ENCODE measurements at places on chromosomes 6 and 20.
A peak's percentile ranks its signal among the peaks of the same experiment; 100 is the strongest.

- peak; percentile 79 for DNase-seq
Measured at GRCh38 chr6:43668151-43669028, 19.2 kb downstream of the MRPS18A start.

GRCh38 chr6:138692978-138693909 is 80.3 kb upstream of the CCDC28A start:
- peak; percentile 65 for DNase-seq

DNA sequence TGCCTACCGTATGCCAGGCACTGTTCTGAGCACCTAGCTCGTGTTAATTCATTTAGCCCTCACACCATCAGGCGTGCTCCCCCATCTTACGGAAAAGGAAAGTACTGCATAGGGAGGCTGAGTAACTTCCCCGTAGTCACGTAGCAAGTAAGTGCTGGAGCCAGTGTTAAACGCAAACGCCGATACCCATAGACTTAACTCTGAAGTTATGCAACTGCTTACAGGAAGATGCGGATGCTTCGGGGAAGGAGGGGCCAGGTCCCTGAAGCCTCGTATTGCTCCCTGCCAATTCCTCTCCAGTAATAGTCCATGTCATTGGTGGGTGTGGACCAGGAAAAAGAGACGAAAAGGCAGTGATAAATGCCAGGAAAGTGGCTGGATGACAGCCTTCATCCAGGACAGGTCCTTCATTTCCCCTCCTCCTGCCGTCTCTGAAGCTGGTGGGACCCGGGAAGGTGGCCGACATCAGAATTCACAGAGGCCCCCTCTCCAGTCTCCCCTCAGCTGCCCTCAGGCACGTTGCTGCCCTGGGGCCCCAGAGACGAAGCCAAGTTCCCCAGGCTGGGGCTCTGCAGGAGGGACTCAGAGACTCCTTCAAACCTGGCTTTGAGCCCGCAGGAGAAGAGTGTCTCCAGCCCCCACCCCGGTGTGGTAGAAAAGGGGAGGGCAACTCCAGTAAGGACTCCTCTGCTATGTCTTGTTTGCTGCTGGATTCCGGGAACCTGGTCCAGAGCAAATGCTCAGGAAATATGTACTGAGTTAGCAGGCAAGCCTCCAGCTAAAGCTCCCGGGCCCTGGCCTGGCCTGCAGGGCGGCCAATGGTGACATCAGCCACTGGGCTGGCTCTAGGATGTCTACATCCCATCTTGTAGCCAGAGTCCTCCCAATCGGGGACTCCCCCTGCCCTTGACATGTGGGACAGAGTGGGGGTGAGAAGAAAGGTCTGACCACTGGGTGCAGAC is 37.8 kb downstream of the RAB44 start:
- peak; percentile 65 for DNase-seq

- DNase-seq = no peak
Measured at GRCh38 chr20:44523746-44524145, 1.9 kb upstream of the SERINC3 start.

DNA sequence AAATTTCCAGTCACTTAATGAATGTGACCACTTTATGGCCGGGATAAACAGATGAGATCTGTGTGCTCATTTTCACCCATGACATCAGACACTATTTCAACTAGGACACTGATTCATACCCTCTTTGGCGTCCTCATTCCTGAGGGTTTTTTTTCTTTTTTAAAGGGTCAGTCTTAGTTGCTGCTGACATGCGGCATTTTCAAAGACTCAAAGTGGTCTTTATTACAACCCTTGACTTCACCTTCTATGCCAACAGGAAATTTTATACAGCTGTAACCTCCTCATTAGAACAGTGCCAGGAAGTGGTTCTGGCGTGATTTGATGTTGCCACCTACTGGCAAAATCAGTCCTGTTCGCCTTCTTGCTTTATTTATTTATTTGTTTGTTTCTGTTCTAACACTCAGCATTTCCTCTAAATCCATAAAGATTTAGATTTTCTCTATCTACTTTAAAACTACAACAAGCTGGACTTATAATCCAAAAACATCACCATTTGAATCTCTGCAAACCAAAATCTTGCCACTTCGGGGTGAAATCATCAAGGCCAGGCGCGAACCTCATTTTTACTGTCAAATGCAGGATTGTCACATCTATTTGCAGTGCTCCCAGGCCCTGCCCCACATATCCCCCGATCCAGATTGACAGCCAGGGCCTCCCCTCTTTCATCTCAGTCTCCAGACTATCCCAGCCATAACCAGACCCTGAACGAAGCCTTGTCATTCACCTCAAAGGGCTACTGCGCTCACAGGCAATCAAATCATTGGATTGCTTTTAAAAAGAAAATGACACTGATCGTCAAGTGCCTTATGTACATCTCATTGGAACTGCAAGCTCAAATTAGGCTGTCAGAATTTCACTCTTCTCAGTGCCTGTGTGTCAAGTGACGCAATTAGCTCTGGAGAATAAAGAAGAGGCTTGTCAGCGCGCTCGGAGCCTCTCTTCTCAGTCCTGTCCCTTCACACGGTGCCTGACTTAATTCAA is 77.5 kb downstream of the C6orf118 start:
- no peak for DNase-seq

DNA sequence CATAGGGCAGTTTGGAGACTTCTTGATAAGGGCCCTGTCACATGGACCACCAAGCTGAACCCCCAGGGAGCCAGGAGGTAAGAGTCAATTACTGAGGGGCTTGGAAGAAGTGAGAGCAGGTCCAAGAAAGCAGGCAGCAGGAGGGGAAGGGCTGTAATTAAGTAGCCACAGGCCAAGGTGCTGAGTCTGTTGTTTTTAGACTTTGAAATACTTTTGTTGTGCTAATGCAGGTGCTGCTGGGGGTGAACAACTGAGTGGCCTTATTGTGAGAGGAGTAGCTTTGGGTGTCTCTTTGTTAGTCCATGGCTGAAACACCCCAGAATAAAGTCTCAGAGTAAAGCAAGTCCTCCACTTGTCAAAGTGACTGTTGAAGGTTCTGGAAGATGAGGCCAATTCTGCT is 267.0 kb upstream of the SUPT3H start:
- DNase-seq = no peak

- DNase-seq = peak; percentile 51
Measured at GRCh38 chr20:20002101-20002998, 14.8 kb upstream of the NAA20 start.

DNA sequence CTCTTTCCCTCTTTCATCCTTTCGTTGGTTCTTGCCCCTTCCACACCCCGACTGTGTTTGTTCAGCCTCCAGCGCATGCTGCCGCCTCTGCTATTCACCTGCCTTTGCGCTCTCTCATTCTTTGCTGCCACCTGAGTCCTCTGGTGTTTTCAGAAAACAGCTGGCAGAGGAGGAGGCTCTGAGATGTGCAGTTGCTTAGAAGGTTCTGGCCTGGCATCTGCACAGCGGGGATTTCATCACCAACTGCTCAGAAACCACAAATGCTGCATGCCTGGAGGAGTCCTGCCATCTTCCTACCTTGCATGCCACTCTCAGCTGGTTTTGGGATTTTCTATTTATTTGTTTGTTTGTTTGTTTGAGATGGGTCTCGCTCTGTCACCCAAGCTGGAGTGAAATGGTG is 39.2 kb upstream of the CLDN20 start:
- DNase-seq = no peak

- no peak for DNase-seq
Measured at GRCh38 chr6:143695969-143696663, 18.4 kb downstream of the PHACTR2 start.

DNA sequence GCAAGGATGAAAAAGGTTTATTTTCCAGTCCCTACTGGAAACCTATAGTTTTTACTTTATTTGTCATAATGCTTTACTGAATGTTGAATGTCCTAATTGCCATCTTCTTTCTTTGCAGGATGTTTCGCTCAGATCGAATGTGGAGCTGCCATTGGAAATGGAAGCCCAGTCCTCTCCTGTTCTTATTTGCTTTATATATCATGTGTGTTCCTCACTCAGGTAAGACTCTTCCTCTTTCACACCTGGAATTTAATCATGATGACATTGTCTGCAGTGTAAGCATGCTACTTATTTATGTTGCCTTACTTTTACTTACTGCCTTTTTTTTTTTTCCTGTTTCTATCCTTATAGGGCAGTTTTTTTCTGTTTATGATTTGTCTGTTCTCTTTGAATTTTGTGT is 7.6 kb downstream of the ADGRG6 start:
- no peak for DNase-seq

GRCh38 chr20:63425846-63426485 is 46.5 kb downstream of the KCNQ2 start:
- DNase-seq = no peak

GRCh38 chr6:84166395-84166794 is 61.0 kb downstream of the CEP162 start:
- no peak for DNase-seq

DNA sequence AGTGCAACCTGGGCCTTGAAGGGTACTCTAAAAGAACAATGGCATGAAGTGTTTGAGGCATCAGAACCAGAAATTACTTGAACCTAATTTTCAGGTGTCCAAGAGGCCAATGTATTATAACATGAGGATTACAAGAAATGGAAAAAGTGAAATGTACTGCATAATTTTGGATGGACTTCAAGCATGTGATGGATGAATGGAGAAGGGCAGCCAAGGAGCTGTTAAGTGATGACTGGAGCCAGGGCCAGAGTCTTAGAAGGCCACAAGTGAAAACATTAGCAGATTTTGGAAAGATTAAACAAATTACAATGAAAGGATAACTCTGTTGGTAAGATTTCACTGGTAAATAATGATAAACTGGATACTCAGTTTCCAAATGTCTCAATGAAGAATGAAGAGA is 738.2 kb downstream of the CD109 start:
- DNase-seq = no peak

GRCh38 chr20:60050193-60050947 is 92.1 kb downstream of the CDH26 start:
- no peak for DNase-seq

- no peak for DNase-seq
Measured at GRCh38 chr6:132399376-132400074, 1.8 kb downstream of the MOXD1 start.

DNA sequence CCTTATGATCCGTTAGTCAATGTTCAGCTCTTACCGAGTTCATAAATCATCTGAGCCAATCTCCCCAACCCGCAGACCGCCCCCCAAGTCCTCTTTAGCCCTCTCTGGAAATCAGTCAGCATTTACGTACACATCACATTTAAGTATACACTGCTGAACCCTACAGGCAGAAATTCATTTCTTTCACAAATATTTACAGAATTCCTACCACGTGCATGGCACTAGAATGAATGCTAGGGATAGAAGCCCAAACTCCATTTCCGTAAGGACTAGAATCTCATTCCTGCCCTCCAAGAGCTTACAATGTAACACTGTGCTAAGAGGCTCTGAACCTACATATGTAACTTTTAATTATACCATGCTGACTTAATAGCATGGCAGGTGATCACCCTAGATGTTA is 1.8 kb downstream of the OSER1 start:
- DNase-seq = no peak

- DNase-seq = no peak
Measured at GRCh38 chr20:19991854-19992253, 25.3 kb upstream of the NAA20 start.

DNA sequence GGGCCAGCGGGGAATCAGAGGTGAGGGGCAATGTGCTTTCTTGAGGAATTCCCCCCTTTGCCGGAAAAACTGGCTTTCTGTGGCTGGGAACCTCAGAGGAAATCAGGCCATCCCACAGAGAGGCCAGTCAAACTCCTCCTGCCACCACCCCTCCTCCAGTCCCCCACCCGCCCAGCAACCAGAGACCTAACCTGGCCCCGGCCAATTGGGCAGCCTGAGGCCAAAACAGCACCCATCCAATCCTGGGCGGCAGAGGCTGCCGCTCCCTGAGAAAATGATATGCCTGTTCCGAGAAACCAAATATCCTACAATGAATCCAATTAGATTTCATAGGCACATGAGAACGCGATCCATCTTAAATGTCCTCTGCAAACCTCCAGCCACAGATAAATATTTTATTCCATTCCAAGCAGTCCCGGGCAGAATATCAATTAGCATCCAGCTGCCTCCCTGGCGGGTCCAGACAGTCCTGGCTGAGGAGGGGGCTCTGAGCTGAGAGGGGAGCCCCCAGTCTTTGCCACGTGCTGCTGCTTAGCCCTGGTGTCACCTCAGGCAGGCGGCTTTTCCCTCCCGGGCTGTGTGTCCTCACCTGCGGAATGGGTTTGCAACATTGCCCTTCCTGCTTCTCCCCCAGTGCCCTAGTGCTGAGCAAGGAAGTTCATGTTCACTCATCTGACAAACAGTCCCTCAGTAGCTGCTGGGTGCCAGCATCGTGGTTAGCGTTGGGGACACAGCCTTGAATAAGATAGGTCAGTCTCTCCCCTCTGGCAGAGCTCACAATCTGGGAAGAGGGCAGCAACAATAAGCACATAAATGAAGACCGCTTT is 95.0 kb downstream of the DLGAP4 start:
- no peak for DNase-seq

- no peak for DNase-seq
Measured at GRCh38 chr6:87244380-87244779, 78.0 kb upstream of the SMIM8 start.

DNA sequence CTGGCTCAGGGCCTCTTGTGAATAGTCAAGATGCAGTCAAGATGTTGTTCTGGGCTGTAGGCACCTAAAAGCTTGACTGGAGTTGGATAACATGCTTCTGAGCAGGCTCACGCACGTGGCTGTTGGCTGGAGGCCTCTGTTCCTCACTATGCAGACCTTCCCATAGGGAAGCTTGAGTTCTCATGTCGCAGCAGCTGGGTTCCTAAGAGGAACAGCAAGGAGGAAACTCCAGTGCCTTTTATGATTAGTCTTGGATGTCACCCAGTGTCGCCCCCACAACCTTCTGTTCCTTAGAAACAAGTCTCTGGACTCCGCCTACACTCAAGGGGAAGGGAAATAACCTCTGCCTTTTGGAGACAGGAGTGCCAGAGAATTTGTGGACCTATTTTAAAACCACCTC is 210.7 kb downstream of the BCAS1 start:
- peak; percentile 33 for DNase-seq

DNA sequence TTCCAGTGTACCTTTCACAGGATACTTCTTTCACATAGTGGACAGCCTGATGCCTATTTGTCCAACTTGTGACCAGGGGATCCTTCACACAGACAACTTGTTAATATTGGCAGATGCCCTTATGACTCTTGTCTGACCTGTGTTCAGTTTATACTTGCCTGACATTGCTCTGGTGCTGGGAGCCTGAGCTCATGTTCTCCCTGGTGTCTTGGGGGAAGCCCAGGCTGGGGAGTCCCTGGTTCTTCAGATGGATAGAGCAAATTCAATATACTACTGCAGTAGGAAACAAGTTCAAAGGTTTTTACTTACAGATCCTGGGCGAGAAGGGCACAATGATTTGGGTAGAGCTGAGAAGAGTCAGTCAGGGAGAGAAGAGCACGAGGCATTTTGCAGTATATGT is 76.1 kb downstream of the NKAIN2 start:
- DNase-seq = no peak

Data from adrenal gland (tissue), 19 donors.